ENCODE measurements at places on chromosomes 12 and 14.
A peak's percentile ranks its signal among the peaks of the same experiment; 100 is the strongest.

GRCh38 chr12:14473707-14474287, 93.9 kb downstream of the PLBD1 start:
- DNase-seq: no peak

GRCh38 chr14:103762036-103762435, 46.4 kb downstream of the ZFYVE21 start:
- no peak for DNase-seq

DNA sequence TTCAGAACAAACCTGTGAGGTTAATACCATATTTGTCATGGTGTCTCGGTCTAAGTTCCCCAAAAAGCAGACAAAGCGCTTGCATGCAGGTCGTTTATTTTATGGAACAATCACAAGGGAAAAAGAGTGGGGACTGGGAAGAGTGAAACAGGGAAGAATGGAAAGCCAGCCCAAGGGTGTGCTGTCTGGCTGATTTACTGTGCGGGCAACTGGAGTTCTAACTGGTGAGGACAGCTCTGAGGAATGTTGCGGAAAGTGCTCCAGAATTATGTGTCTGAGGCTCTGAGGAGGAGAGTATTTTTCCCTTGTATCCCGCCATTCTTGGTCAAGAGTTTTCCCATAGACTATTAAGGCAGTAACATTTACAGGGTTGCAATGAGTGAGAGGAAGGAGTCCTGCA, 465.4 kb downstream of the RMST start:
- DNase-seq: no peak

DNA sequence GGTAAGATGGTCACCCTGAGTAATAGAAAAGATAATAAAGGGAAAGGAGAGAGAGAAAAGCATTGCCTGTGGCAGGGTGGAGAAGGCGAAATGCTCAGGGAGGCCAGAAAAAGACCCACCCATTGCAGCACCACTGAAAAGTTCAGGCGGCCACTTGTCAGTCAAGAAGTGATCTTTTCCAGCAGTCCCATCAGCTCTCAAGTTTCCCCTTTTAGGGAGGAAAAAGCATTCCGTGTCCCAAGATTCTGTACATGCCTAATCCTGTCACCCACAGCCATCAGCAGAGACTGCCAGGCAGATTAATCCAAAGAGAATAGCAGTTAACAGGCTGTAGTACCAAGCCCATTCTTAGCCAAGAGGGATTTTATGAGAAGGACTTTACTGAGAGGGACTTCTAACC, 11.9 kb downstream of the SLC38A1 start:
- DNase-seq: no peak

GRCh38 chr14:71248194-71248593, 340.9 kb downstream of the PCNX1 start:
- no peak for DNase-seq

- no peak for DNase-seq
Observed at GRCh38 chr14:52355016-52355431, 40.9 kb downstream of the PTGER2 start.

DNA sequence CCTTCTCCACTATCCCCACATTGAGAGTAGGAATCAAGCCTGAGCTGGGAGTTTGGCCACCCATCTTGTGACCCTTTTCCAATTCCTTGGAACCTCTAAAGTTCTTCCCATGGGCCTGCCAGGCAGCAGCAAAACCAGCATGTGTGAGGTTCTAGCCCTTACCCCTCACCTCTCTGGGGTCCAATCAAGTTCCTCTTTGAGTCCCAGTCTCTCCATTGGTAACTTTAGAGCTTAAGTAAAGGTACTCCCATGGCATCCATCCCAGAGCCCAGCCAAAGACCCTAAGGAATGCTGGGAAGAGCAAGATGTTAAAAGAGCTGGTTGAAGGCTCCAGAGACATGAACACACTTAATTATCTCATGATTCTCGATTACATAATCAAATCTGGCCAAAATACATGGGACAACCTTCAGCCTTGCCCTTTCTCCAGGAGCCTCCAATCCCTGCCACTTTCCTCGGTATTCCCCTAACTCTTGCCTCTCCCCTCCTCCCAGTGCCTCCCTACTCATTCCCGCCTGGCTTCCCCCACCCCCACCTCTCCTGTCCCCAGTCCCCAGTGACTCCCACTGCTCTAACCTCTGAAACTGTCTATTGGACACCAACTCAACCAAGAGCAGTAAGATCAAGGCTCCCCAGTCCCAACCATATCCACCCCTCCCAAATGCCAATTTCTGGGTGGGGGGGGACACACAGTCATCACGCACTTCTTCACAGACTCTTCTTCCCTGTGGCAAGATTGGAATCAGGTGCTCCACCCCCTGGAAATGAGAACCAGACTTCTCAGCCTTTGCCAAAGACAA, 4.8 kb upstream of the TNS2 start:
- no peak for DNase-seq

GRCh38 chr14:90836692-90837063, 20.4 kb upstream of the TTC7B start:
- no peak for DNase-seq

- DNase-seq: no peak
Observed at GRCh38 chr12:54442099-54442498, 23.0 kb upstream of the ITGA5 start.

GRCh38 chr14:85172290-85172689, 357.7 kb upstream of the FLRT2 start:
- DNase-seq: no peak

GRCh38 chr12:28222081-28222700, 31.9 kb downstream of the CCDC91 start:
- peak; percentile 69 for DNase-seq

DNA sequence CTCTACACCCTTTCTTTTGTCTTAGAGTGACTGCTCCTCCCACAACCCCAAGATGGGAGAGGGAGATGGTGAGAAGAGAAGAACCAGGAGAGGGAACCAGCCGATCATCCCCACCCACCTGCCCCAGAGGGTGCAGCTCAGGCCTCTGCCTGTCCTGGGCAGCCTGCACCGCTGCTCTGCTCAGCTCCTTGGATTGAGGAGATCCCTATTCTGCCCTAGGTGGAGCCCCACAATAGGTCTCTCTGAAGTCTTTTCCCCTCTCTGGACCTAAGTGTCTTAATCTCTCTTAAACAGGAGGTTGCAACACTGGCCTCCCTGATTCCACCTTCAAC, 2.2 kb downstream of the ANKRD33 start:
- DNase-seq: no peak

- no peak for DNase-seq
Observed at GRCh38 chr12:46219132-46219876, 49.5 kb downstream of the SLC38A1 start.

DNA sequence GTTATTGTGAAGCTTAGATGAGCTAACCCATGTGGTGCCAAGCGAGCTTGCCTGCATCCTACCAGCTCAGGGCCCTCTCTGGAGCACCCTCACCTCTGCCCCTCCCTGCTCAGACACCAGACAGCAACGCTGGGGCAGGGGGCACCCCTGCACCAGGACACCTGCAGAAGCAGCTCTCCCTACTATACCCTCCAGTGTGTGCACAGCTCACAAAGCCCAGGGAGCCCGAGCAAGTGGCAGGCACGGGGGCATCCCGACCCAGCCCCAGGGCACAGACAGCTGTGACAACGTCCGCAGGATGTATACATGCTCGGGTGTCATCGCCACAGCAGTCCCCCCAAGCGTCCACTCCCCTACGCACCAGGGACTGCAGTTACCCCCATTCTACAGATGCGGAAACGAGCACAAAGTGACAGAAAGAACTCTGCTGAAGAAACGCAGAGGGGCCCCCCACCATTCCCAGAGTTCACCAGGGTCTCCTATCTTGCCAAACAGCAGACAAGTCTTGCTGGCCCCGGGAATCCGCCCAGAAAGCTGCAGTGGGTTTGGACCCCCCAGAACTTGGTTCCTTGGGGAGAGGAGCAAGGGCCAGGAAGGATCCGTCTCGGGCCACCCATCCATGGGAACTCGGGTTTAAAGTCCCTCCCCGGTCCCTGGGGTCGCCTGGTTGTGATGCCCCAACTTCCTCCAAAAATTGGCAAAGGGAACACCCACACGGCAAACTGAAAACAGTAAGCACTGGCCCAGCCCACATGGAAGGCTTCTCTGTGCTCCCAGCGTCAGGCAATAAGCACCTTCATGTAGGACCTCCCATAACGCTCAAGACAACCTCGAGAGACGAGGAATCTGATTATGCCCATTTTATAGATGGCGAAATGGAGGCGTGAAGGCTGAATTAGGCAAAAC, 12.0 kb downstream of the NCOR2 start:
- no peak for DNase-seq

DNA sequence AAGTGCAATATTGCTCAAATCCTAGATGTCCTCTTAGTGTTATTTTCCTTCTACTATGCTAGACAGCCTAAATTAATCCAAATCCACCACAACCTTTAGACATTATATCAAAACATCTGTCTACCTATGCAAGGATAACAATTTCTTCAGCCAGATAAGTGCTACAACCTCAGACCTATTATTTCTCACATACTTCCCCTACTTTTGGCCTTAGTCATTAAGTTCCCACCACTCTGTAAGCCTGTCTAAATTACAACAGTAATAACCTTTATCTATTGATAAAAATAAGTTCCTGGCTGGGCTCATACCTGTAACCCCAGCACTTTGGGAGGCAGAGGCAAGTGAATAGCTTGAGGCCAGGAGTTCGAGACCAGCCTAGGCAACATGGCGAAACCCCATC, 74.0 kb downstream of the KIF21A start:
- DNase-seq: no peak

- no peak for DNase-seq
Observed at GRCh38 chr12:7293670-7294069, 10.2 kb upstream of the ACSM4 start.

DNA sequence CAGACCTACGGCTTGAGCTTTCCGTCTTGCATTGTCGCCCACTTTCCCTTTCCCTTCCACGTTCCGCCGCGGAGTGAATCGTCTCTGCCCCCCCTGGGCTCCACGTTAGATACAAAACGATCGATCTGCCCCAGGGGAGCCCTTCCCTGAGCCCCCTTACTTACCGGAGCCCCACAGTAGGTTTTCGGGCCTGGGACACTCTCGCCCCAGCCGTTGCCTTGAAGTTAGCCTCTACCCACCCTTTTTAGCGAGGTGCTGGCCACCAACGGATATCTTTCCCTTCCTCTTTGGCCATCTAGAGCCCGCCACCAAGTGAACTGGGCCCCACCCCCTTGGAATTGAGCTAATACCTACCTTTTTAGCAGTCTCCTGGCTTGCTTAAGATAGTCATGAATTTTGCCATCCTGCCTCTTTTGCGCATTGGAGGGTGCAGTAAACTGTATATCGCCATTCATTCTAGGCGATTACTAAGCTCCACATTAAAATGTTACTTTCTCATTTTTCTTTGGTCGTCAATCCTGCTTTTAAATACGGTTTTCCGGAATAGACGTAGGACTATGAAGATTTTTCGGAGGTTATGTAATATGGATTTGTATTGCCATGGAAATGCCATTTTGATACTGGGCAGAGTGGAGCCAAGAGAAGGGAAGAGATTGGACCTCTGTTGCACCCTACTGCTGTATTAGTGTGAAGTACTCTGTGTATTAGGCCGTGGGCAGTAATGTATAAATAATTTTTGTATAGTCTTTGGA, 764 bp downstream of the RBM25 start:
- no peak for DNase-seq

Measured in stimulated activated CD8-positive, alpha-beta memory T cell treated with anti-CD3 and anti-CD28 coated beads, Interleukin-7, amount 100 ng/mL, for 4 hours (primary cell).